ENCODE measurements at places on chromosomes 6 and 20.

- DNase-seq: no peak
These were observed 20.7 kb downstream of the TXLNB start for GRCh38 chr6:139271056-139271455.

DNA sequence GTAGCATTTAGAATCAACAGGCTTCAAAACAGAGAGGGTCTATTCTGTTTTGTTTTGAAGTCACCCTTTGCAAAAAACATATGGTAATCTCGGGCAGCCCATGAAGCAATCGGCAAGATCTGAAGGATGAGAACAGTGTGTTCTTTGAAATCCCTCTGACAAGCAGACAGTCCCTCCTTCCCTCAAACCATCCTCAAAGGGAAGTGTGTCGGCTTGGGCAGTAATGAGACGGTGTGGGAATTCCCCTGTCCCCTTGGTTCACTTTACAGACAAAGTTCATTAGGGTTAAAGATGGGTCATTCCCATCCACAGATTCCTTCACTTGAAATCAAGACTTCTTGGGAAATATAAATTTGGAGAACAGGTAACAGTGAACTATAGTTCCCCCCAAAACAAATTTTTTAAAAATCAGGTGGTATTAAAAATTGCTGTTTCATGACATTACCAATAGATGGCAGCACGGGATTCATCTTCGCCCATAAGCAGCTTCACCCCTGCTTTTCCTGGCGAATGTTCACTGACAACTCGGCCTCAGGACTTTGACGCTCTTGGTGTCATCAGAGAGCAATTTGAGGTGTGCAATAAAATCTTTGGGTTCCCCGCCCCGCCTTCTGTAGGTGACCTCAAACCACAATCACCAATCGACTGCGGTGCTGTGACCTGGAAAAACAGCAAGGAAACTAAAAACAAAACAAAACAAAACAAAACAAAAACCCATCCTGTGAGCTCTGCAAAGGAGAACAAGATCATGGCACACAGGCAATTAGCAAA lies 159.3 kb upstream of the TNFAIP3 start:
- peak; percentile 73 for DNase-seq

DNA sequence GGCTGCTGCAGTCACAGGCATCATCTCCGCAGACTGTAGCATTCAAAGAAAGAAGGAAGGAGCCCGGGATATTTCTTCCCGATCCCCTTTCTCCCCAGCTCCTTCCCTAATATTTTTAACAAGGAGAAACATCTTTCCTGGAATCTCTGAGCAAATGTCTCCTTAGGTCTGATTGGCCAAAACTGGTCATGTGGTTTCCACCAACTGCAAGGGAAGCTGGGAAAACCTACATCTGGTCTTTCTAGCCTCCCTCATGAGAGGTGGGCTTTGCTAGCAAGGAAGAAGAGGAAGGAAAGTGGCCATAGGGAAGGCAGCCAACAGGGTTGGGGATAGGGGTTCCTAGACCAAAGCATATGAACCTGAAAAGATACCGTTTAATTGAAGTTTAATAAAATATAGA lies 35.1 kb downstream of the PDRG1 start:
- DNase-seq: no peak

DNA sequence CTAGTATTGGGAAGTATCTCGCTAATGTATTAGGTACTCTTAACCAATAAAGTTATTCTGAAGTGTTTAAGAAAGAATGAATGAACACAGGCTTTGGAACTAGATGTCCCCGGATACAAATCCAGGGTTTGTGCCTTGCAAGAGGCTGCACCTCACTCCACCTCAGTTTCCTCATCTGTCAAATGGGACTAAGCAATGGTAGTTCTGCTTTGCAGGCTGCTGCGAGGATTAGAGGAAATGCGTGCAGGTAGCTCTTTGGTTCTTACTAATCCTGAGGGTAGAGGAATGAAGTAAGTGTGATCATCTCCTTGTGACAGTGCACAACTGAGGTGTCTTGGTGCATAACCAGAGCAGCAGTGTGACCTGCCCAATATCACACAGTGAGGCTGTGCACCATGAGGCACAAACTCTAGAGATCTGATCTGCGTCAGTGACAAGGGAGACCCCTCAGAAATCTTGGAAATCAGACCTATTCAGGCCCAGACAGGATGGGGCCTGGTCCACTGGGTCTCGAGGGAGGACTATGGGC lies 26.7 kb downstream of the ADA start:
- DNase-seq: no peak

GRCh38 chr6:90425161-90425641 lies 128.6 kb upstream of the BACH2 start:
- no peak for DNase-seq

DNA sequence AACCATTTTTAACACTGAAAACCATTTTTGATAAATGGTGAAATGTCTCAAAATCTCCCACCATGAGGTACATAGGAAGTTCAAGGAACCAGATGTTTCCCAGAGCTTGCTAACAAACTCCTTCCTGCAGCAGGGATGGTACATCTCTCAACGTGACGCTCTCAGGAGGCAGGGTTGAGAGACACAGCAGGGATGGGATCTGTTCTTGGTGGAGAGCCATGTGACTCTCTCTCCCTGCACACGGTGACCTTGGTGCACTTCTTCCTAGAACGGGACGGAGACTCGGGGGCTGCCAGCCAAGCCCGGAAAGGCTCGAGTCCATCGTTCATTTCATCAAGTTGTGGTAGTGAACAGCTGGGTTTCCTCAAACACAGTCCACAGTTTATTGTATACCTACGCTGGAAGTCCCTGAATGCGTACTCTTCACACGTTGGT lies 94.2 kb downstream of the FAM50B start:
- no peak for DNase-seq

DNA sequence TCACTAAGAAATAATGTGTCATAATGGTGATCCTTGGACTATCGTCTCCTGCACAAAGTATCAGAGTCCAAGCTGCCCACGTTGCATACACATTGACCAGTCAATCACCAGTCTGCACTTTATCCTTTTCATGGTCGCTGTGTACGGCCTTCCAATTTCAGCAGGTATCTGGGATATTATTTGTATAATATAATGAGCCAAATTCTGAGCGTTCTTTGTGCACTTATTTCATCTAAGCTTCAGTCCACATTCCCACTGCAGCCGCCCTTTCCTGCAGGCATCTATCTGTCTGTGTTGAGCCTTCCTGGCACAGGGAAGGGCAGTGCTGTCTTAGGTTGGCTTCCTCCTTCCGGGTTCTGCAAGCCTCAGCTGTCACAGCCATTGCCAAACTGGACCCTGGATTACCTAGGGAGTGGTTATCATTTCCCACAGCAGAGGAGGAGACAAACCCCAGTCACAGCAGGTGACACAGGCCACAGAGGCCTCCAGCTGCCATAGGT lies 174.3 kb downstream of the TTLL2 start:
- DNase-seq: no peak

GRCh38 chr6:70310063-70310694 lies 7.3 kb upstream of the COL9A1 start:
- DNase-seq: peak; percentile 26

- DNase-seq: no peak
These were observed 215.5 kb upstream of the ECI2 start for GRCh38 chr6:4350567-4351519.

- DNase-seq: no peak
These were observed 45.2 kb downstream of the DEFB114 start for GRCh38 chr6:49918787-49919186.

DNA sequence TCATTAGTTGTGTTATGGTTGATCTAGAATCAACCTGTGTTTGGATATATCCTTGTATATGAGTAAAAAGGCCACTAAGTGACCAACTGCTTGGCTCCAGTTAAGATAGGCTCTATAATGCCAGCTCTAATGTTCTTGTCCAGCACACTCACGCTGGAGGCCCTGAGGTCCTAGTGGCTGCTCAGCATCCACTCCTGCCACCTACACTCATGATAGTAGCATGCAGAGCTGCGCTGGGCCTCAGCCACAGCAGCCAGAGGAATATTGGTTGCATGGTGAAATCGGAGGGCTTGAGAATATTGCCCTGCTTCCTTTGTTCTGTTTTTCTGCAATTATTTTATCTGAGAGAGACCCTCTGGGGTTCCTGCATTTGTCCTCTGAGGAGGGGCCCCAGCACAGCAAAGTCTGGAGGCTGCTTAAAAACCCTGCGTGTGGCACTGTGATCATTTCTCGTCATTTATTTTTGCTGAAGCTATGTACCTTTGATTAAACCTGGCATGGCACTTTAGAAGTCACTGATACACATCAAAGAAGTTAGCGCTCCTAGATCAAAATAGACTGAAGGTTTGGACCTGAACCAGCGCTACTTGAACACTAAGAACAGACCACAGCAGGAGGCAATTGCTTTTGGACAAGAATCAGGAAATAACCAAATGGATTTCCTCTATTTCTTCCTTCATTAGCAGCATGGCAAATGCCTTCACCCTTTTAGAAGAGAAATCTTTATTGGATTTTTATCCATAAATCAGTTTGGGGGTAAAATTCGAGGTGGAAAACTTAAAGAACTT lies 398.4 kb upstream of the ID4 start:
- DNase-seq: no peak

DNA sequence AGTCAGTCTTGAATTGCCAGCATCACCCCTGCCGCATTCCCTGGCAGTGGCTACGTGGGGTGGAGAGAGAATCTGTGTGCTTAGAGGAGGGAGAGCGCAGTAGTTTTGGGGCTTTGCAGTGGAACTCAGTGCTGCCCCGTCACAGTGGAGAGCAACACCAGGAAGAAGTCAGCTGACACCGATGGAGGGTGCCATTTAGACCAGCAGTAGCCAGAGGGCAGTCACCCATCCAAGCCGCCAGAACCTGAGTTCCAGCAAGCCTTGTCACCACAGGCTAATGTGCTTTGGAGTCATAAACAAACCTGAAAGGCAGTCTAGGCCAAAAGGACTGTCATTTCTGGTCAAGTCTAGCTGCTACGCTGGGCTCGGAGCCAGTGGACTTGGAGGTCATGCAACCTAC lies 22.0 kb upstream of the PERP start:
- no peak for DNase-seq

DNA sequence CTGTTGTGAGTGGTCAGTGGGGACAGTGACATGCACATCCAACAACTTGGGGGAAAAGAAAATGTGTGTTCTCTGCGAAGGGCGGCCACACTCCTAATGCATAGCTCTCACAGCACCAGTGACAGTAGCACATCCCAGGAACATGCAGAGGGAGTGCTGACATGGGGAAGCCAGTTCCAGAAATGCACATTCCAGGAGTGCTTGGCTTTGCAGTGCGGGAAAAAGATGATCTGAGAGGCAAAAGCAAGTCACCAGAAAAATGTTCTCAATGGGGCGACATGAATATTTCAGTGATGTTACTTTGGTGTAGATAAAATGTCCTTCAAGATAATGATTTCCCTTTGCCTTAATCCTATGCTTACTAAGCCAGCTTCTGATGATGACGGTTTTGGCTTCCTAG lies 42.9 kb upstream of the PDE10A start:
- DNase-seq: no peak

GRCh38 chr20:63054681-63055240 lies 48.0 kb upstream of the BHLHE23 start:
- no peak for DNase-seq

- no peak for DNase-seq
These were observed 24.9 kb upstream of the TSPYL1 start for GRCh38 chr6:116304538-116305097.

GRCh38 chr6:164554226-164554625 lies 755.2 kb downstream of the C6orf118 start:
- no peak for DNase-seq

DNA sequence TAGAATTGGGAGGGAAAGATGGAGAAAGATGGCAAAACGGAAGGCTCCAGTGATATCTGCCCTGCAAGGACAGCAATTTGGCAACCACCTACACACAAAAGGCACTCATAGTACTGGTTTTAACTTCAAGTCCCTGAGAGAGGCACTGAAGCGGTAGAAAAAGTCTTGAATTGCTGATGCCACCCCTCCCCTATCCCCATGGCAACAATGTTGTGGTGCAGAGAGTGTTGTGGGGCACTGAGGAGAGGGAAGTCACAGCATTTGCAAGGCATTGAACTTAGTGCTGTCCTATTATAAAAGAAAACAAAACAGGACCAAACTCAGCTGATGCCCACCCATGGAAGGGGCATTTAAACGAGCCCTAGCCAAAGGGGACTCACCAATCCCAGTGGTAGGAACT lies 343.7 kb downstream of the HAO1 start:
- DNase-seq: no peak

DNA sequence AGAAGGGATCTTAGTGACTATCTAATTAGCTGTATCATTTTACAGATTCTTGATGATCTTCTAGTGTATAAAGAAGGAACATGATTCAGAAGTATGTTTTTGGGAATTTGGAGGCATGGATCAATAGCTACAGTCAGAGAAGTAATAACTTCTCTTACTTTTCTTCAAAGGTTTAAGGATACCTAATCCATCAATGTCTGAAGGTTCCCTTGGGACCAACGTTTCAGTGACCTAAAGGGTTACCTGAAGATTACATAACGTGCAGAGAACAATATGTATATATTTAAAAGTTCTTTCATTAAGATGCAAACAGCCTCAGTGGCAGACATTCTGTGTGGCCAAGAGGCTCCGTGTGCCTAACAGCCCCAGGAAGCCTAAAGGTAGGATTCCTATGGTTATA lies 3.2 kb downstream of the HDAC2 start:
- no peak for DNase-seq

GRCh38 chr6:20540683-20541082 lies 6.4 kb downstream of the CDKAL1 start:
- DNase-seq: no peak

- no peak for DNase-seq
These were observed 92.7 kb downstream of the PREX1 start for GRCh38 chr20:48735112-48735511.

DNA sequence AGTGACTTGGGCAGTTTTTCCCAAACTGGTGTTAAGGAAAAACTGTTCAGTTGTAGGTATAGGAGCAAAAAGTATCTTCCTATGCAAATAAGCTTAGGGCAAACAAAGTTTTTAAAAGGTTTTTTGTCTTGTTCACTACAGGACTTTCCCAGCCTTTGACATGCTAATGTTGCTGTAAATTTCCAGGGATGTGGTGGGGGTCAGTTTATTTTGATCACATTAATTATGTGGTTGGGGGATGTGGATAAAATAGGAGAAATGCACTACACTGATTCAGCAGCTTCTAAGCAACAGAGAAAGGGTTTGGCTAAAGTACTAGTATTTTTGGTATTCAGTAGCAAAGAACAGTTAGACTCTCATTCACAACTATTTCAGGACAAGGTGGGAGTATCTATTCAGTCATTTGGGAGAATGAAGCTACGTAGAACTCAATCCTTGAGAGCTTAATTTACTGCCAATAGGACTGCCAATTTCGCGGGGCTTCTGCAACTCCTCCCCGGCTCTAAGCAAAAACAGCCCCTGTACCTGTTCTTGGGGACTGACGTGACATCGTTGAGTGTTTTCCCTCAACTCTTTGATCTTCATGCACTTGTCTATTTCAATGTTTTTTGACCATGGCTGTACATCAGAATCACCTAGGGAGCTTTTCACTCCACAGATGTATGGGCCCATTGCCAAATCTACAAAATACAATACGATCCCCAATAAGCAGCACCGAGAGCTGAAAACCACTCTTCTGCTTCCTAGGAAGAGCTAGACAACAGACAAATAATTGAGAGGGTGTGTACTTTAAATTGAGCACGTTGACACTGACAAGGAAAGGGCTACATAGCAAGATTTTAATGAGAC lies 94.8 kb upstream of the NHSL1 start:
- no peak for DNase-seq

GRCh38 chr20:1319051-1319450 lies 9.9 kb downstream of the SDCBP2 start:
- DNase-seq: no peak
